Stimulated activated CD8-positive, alpha-beta memory T cell treated with anti-CD3 and anti-CD28 coated beads, Interleukin-12 subunit alpha, Interleukin-12 subunit beta, amount 100 ng/mL, for 4 hours (primary cell): ENCODE measurements at places on chromosomes 3 and 15.

- no peak for DNase-seq
These were observed 121.0 kb upstream of the PRR20G start for GRCh38 chr3:127408684-127409420.

- DNase-seq: no peak
These were observed 134.7 kb downstream of the ADAMTS17 start for GRCh38 chr15:100207053-100207452.

DNA sequence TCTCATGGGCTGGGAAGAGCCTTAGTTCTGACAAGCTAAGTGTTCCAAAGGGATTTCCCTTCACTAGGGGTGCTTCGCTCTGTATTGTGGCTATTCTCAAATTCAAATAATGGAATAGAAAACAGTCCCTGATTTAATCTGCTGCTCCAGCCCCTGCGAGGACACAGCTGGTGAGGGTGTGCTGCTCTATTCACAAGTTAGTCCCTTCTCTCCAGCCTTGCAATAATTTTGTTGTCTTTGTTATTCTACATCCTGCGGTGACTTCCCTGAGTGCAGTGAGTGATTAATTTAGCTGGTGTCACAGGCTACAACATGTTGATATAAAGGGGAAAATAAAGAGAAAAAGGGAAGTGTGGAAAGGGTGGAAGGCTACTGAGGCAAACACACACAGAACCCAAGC is 180.5 kb upstream of the VEPH1 start:
- DNase-seq: no peak

GRCh38 chr15:57518779-57519405 is 72.8 kb upstream of the MYZAP start:
- no peak for DNase-seq

DNA sequence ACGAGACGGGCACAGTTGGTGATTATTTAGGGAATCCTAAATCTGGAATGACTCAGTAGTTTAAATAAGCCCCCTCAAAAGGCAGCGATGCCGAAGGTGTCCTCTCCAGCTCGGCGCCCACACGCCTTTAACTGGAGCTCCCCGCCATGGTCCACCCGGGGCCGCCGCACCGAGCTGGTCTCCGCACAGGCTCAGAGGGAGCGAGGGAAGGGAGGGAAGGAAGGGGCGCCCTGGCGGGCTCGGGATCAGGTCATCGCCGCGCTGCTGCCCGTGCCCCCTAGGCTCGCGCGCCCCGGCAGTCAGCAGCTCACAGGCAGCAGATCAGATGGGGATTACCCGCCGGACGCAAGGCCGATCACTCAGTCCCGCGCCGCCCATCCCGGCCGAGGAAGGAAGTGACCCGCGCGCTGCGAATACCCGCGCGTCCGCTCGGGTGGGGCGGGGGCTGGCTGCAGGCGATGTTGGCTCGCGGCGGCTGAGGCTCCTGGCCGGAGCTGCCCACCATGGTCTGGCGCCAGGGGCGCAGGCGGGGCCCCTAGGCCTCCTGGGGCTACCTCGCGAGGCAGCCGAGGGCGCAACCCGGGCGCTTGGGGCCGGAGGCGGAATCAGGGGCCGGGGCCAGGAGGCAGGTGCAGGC is 318.0 kb downstream of the FGF12 start:
- no peak for DNase-seq
